ENCODE measurements at places on chromosomes 6 and 20.

DNA sequence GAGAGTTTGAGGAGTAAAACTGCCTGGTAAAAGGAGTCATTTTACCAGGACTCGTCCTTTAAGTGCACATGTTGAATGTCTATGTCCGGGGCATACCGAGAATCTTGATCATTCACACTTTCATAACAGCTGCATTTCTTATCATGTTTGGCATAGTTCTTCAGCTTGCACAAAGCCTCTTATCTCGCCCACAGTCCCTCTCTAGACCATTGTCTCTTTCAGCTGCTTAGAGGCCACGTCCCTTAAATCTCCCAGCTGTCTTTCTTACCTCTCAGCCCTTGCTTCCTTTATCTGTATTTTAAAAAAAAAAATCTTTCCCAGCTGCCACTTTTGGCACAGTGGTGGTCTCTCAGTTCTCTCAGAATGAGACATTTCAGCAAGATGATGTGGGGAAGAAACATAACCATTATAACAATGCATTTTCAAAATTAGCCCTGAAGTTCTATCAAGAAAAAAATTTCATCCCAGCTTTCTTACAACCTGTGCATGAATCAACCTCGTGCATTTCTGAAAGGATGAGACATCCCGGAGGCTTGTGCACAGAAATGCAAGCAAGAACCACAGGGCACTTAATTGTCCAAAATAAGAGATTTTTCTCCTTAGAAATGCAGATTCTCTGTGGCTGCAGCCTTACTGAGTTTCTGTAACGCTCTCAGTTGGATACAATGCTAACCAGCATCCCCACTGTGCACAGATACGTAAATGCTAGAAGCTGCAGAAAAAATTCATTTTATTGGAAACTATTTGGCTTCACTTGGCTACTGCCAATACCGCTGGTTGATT is 24.2 kb downstream of the RBM24 start:
- DNase-seq, result no peak

- DNase-seq, result no peak
These were observed 366.2 kb upstream of the BTBD3 start for GRCh38 chr20:11551479-11551878.

DNA sequence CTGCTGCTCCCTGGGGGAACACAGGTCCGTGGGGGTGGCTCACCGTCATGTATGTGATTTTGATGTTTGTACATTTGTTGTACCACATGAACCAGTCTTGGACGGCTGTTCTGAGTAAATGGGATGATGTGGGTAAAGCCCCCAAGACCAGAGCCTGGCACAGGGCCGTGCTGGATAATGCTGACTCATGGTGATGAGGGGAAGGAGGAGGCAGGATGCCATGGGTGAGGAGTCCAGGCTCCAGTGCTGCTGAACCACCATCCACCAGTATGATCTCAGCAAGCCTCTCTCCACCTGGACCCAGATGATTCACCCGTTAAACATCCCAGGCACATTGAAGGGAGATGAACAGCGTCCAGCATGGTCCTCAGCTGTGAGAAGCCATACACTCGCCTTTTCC is 9.6 kb upstream of the APCDD1L start:
- DNase-seq, result no peak

- DNase-seq, result no peak
These were observed 38.0 kb downstream of the RWDD2A start for GRCh38 chr6:83231146-83231545.

DNA sequence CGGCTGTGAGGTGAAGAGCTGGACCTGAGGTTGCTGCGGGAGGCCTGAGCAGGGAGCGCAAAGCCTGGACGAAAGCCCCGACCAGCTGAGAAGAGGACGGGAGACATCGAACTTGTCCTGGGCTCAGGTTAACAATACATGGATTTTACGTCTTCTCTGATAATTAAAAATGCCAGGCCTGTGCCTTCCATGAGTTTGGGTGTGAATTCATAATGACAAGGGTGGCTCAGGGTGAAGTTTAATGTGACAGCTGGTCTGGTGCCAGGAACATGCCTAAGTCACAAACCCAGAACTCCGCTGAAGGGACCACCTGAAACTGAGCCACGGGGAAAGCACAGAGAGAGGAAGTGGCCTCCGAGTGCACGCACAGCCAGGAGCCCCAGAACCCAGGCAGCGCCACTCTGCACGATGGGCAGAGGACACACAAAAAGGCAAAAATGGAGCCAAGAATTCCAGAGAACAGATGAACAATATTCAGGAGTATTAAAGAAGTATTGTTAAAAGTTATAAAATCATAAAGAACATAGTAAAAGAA is 150.1 kb upstream of the RPS6KA2 start:
- no peak for DNase-seq

- no peak for DNase-seq
These were observed 897 bp downstream of the CD2AP start for GRCh38 chr6:47478233-47479139.

DNA sequence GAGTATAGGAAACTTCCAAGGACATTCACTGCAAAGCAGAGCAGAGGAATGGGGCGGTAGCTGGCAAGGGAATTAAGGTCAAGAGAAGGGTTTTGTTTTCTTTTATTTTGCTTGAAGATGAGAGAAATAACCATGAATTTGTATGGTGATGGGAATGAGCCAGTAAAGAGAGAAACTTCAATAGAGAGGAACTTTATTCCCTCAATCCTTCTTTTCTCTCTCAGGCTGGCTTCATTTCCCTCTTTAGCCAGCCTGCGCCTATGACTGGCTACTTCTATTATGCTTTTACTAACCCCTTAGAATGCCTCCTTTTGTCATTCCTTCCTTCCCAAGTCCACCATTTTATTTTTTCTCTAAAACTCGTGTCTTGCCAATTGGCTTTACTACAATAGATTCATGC is 101.4 kb upstream of the CEP85L start:
- DNase-seq, result no peak

DNA sequence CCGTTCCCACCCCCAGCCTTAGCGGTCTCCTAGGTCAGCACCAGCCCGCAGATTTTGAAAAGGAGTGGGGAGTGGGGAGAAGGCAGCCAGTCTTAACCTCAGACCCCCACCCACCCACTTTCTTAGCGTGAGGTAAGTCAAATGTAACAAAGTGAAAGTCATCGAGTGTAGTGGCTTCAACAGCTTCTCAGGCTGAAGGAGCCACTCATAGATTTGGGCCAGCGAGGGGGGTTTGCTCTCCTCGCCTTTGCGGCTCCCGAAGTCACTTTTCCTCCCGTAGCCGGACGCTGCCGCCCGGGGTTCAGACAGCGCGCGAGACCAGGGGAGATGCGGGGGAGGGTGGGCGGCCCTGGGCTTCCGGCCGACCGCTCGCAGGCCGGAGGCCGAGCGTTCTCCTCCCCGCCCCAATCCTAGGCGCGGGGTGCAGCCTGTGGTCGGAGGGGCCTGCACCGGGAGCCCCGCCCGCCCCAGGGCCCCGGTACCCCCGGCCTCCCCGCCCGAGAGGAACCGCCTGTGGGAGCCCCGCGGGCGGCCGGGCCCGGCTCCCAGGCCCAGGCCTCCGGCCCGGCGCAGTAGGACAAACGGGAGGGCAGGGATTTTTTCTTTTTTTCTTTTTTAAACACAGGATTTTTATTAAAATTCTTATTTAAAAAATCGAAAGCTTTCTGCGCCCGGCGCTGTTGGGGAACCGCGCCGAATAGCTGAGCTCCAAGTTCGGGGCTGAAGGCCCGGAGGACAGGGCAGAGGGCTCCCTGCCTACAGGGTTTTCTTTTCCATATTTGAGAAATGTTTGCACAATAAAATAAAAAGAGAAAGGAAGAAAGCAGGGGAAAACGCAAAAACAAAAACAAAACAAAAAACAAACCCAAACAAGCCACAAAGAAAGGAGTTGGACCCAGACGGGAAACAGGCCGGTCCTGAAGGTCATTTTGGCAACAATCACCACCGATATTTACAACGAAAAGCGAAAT is 3.2 kb downstream of the NKX2-2 start:
- DNase-seq, result no peak

DNA sequence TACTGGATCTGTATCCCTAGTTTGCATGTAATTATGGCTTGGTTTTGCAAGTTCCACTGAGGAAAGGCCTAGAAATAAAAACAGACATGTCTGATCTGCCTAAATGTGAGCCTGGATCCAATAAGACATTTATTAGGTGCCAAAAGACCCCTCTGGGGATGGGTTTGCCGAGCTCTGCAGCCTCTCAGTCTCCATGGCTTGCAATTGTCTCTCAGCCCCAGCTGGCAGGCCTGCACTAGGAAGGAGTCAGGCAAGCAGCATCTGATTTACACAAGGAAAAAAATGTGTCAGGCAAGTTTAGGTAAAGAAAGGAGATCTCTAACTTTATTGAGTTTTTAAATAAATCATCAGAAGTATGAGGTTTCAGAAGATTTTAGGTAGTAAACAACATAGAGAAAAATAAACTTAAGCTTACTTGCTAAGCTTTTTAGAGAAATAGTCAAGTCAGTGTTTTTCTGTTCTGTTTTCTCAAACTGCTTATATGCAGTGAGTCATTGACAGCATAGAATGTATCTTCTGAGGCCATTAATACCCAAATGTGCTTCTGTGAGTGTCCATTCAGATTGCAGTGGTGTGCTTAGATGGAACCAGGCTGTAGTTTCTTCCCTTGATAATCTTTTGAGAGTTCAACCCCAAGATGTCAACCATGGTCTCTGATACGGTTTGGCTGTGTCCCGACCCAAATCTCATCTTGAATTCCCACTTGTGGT is 121.0 kb downstream of the FHL5 start:
- no peak for DNase-seq

DNA sequence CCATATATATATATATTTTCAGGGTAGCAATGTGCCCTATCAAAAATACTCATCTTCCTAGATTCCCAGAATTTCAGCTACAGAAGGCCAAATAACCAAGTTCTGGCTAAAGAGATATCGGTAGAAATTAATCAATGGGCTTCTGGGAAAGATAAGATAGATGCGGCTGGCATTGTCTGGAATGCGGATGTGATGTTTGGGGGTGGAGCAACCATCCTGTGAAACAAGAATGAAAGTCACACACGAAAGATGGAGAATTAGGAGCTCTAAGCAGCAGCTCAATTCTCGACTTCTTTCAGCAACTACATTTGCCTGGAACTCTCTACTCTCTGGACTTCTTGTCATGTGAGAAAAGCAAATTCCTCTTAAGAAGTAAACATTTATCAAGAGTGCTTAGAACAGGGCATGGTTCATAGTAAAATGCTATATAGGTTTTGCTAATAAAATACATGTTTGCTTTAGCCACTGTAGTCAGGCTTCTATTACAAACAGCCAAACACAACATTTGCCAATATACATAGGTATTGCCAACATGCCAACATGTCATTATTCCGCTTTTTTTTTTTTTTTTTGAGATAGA is 90.8 kb downstream of the CLIC5 start:
- DNase-seq, result no peak
